ENCODE measurements at places on chromosomes 6 and 20.

- DNase-seq = no peak
Measured at GRCh38 chr6:113644861-113645575, 212.1 kb upstream of the MARCKS start.

DNA sequence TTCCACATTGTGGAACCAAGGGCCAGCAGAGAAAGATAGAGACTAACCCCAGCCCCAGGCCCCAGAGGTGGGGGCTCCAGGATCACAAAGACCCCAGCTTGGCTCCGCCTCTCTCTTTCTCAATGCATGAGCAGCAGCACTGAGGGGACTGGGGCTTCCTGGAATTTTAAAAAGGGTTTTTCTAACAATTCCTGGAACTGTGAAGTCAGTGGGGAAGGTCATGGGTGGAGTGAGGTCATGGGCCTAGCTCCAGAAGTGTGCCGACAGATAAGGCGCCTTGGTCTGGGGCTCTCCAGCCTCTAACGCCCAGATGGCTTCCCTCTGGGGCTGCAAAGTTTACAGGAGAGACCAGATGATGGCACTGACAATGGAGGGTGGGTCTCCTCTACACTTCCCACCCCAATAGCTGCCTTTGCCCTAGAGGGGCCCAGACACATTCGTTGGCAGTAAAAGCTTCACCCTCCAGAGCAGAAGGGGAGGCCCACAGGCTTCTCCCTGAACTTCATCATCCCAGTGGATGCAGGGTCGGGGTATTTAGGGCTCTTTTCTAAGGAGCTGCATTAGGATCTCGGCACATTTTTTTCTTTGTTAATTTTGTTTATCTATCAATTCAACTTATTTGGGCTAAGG lies 46.9 kb upstream of the CD93 start:
- no peak for DNase-seq

GRCh38 chr6:37481711-37482605 lies 17.7 kb downstream of the CCDC167 start:
- DNase-seq = no peak

GRCh38 chr6:21501815-21502214 lies 91.7 kb upstream of the SOX4 start:
- DNase-seq = no peak

GRCh38 chr6:109690737-109691621 lies at the start of the genes AK9 and FIG4:
AK9 (minus strand) TSS chr6:109691202; CDS start chr6:109675745, 15,457 bp downstream.
FIG4 (plus strand) TSS chr6:109691296; CDS start chr6:109691436, 140 bp downstream.
- DNase-seq = peak; percentile 79

DNA sequence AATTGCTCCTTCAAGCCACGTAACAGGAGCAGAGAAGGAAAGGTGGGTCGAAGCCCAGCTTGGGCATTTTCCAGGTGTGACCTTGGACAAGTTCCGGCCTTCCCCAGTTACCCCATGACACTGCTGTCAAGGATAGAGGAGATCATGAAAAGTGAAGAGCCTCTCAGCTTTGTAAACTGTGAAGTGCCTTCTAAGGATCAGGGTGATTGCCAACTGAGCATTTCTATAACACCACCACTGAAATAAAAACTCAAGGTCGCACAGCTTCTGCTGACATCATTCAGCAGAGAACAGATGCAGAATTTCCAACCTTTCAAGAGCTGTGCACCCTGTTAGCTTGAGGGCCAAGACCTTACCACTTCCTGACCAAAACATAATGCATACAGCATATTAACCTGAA lies 24.0 kb upstream of the ZMYND8 start:
- DNase-seq = no peak

GRCh38 chr6:54192993-54193392 lies 81.8 kb downstream of the MLIP start:
- DNase-seq = no peak

- DNase-seq = no peak
Measured at GRCh38 chr6:136921381-136921935, 643 bp upstream of the SLC35D3 start.

DNA sequence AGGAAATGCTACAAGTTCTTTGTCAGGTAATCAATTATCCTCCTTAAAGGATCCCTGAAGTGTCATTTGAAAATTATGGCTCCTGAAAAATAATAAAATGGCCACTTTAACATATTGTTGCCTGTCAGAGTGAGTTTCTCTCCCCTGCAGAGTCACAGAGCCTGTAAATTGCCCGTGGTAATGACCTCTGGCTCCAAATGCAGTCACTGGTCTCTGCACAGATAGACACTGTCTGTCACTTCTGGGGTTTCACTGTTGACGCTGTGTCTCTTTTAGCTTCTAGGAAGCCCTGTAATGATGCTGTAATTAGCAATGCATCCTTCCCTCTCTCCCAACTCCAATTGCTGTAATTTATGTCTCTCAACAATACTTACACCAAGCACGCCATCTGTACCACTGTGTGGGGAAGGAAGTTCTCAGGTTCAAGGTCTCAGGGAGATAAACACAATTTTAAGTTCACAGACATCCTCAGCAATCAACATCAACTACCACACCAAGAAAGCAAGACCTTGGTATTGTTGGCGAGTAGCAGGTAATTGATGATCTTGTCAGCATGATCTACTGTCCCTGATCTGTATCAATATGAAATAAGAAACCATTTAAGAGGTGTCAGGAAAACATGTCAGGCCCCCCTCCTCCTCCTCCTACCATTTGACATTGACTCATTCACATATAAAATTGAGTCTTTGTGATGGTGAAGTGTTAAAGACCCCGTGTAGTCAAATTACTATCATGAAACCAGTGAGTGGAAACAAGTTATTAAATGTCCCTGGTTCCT lies 91.2 kb upstream of the SULF2 start:
- no peak for DNase-seq

GRCh38 chr20:17681726-17682102 lies 328 bp downstream of the RRBP1 start:
- DNase-seq = no peak

- no peak for DNase-seq
Measured at GRCh38 chr6:62042429-62042828, 243.6 kb downstream of the KHDRBS2 start.

GRCh38 chr6:111648100-111648499 lies 42.4 kb upstream of the TRAF3IP2 start:
- DNase-seq = no peak

GRCh38 chr6:163764565-163764964 lies 350.0 kb downstream of the QKI start:
- DNase-seq = no peak

DNA sequence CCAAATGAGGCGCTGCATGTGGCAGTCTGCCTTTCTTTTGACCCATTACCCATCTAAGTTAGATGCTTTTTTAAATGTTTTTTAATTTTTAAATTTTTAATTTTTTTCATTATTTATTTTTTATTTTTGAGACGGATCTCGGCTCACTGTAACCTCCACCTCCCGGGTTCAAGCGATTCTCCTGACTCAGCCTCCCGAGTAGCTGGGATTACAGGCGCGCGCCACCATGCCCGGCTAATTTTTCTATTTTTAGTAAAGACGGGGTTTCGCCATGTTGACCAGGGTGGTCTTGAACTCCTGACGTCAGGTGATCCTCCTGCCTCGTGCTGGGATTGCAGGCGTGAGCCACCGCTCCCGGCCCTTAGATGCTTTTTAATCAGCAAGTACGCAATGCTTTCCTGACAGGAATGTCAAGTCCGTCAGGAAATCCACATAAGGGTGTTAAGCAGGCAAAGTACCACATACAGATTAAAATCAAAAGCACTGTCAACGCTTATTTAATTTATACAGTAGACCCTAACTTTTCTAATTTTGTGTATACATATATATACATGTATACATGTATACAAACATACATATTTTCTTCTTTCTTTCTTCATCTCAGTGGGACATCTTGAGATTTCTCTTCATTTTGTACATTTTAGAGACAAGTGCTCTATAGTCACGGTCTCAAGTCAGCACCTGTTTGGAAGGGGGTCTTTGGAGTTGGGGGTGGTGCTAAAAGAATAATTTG lies 995 bp upstream of the GSTA4 start:
- no peak for DNase-seq

GRCh38 chr20:47392721-47393073 lies 36.2 kb upstream of the ZMYND8 start:
- DNase-seq = no peak

DNA sequence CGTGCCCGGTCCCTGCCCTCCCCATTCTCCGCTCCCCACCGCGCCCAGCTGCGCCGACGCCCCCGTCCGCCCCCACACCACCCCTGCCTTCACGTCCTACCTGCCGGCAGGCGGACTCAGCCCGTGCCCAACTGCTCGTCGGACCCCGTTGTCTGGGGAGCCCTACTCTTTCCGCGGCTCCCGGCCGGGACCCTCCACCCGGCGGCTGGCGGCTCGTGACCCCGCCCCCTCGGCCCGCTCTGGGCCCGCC lies at the start of gene SERAC1:
SERAC1 (minus strand) TSS at position 223 of the 250 bp plus-strand sequence. CDS start 9,899 bp downstream, outside the sequence.
- no peak for DNase-seq

DNA sequence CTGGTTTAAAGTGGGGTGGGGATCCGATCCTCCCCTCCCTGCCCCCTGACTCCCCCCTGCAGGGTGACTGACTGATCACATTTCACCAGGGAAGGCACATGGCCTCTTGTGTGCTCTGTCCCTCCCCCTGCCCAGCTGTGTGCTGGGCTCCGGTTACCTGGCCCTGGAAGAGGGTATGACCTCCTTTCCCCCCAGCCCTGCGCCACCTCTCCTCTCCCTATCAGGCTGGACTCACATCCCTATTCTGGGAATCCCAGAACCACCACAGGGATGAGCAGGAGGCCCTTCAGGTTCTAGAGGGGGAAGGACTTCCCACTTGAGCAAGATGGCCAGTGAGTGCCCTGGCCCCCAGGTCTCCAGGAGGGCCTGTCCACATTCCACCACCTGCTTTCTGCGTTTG lies 2.1 kb upstream of the IP6K3 start:
- no peak for DNase-seq

GRCh38 chr6:34247481-34248197 lies 1.2 kb downstream of the SMIM29 start:
- DNase-seq = no peak

- DNase-seq = no peak
Measured at GRCh38 chr6:25389471-25389870, 110.3 kb downstream of the CARMIL1 start.

- DNase-seq = no peak
Measured at GRCh38 chr20:38843346-38843745, 37.8 kb downstream of the PPP1R16B start.

- no peak for DNase-seq
Measured at GRCh38 chr6:135922174-135922573, 70.7 kb downstream of the PDE7B start.

DNA sequence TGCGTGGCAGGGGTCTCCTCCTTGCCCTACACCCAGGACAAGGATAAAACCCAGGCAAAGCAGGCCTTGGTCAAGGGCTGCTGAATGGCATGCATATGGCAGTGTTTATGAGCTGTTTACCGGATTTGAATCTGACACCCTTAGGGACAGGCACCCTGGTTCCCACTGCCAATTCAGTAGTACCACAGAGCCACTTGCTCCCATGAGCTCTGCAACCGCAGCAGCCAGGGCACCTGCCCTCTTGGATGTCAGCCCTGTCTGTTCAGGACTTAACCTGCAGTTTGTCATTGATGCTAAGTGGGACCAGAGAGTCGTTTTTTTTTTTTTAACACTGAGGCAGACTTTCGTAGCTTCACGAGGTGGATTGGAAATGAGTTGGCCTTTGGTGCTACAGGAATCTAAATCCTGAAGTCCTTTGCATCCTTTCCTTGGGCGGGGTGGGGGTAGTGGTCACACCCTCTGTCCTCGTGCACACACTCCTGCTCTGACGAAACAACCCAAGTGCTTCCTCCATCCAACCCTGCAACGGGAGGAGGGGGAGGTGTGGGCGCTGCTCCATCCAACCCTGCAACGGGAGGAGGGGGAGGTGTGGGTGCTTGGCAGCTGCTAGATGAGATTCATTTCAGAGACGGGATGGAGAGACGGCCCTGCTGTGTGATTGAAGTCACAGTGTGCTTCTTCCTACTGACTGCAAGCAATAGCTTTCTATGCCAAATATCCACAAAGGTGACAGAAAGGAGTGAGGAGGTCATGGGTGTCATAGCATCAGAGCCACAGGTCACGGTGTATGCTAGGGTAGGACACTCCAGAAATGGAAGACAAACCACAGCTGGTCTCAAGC lies 166.5 kb downstream of the SMOC2 start:
- no peak for DNase-seq

GRCh38 chr20:18623156-18623910 lies 35.5 kb downstream of the DTD1 start:
- DNase-seq = no peak

GRCh38 chr6:26556263-26557070 lies 18.3 kb downstream of the HMGN4 start:
- peak; percentile 12 for DNase-seq

DNA sequence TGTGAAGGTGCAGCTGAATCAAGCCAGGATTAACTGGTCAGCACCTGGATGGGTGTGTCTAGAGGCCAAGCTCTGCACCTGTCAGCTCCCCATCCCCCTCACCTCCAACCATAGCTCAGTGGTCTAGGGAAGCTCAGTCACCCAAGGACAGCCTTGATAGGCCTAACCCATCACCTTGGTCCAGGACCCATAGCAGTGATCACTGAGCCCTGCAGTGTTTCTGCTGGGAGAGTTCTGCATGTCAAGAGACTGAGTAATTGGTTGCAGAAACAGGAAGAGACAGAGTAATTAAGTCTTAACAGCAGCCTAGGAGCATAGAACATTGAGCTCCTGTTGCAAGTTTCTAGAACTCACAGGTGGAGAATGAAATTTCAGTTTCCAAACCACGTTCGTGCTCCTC lies 18.7 kb upstream of the RALGAPB start:
- no peak for DNase-seq

Data from activated CD4-positive, CD25-positive, alpha-beta regulatory T cell (primary cell).